AG20443 (cell line): ENCODE measurements at places on chromosomes 3 and 15.
A peak's percentile ranks its signal among the peaks of the same experiment; 100 is the strongest.

DNA sequence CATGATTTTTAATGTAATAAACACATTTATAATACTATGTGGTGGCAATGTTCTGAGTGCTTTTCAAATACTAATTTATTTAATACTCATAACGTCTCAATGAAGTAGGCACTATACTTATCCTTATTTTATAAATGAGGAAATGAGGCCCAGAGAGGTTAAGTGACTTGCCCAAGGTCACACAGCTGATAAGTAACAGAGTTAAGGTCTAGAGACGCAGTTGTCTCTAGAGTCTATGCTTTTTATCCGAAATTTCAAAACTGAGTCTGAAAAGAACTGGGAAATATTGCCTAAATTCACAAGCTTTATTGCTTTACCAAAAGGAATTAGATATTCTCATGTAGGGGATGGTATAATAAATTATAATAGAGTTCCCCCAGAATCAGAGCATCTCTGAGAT, 31.4 kb upstream of the MAGEF1 start:
- DNase-seq, result no peak

- no peak for DNase-seq
These were observed 20.3 kb downstream of the UBP1 start for GRCh38 chr3:33419948-33420347.

DNA sequence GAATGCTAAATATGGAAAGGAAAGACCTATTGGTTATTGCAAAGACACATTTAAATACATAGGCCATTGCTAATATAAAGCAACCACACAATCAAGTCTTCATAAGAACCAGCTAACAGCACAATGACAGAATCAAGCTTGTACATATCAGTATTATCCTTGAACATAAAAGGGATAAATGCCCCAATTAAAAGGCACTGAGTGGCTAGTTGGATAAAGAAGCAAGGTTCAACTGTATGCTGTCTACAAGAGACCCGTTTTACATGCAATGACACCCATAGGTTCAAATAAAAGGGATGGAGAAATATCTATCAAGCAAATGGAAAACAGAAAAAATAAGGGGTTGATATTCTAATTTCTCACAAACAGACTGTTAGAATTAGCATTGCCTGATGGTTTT, 706.1 kb downstream of the EPHA3 start:
- DNase-seq, result no peak

DNA sequence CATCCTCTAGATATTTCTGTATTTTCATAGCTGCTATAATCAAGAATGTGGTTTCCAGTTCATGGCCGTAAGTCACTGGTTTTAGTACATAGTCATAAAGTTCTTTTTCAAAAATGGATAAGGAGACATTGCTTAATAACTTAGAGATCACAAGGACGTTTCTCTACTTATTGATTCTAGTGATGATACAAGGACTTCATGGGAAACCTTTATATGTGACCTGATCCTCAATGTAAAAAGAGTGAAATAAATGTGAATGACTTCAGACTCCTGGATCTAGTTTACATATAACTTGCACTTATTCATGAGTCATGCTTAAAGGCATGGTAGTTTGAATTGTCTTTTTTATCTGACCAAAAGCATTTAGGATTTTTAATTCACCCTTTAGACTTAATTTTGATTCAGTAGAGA, 35.2 kb downstream of the TSC22D2 start:
- DNase-seq, result no peak

- no peak for DNase-seq
These were observed 173.1 kb downstream of the MFSD1 start for GRCh38 chr3:158974904-158975303.

DNA sequence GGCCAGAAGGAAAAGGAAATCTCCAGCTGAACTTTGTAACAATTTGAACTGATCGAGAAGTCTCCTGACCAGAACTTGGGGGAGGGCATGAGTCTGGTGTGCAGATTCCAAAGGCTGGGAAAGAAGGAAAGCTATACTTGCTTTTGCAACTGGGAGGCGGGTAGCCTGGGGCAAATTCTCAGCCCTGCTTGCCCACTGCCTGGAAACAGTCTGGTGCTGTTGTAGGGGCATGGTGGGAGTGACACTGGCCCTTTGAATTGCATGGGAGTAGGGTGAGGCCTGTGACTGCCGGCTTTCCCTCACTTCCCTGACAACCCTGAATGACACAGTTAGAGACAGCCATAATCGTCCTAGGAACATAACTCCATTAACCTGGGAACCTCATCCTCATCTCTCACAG, 114.0 kb upstream of the POU1F1 start:
- no peak for DNase-seq

- DNase-seq, result no peak
These were observed 819.0 kb upstream of the GRM7 start for GRCh38 chr3:6041894-6042293.

GRCh38 chr3:9222956-9223639, 26.3 kb downstream of the SRGAP3 start:
- no peak for DNase-seq

DNA sequence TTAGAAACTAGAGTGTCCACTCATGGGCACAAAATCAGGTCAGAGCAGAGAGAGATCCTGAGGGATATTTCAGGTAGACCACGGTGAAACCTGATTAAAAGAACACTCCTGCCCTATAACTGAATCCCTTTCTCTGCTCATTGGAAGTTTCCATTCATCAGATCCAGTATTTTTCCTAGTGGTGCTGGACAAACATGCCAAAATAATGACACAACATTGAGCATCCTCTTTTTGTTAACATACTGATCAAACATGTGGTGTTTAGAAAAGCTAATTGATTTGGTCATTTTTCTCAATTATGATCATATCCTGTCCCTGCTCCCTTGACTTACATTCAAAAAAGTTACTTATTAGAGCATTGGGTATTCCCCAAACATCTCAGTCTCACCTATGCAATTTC, 27.2 kb downstream of the PTX3 start:
- no peak for DNase-seq

DNA sequence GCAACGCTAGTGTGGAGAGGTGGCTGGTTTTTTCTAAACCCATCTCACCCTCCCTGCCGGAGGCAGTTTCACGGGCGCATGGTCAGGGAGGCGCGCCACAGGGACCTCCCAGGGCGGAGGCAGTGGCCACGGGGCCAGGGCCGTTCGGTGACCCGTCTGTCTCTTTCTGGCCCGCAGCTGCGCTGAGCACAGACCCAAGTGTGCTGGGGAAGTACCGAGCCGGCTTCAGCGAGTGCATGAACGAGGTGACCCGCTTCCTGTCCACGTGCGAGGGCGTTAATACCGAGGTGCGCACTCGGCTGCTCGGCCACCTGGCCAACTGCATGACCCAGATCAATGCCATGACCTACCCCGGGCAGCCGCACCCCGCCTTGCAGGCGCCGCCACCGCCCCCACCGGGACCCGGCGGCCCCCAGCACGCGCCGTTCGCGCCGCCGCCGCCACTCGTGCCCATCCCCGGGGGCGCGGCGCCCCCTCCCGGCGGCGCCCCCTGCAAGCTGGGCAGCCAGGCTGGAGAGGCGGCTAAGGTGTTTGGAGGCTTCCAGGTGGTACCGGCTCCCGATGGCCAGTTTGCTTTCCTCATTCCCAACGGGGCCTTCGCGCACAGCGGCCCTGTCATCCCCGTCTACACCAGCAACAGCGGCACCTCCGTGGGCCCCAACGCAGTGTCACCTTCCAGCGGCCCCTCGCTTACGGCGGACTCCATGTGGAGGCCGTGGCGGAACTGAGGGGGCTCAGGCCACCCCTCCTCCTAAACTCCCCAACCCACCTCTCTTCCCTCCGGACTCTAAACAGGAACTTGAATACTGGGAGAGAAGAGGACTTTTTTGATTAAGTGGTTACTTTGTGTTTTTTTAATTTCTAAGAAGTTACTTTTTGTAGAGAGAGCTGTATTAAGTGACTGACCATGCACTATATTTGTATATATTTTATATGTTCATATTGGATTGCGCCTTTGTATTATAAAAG, 1.8 kb downstream of the HES1 start:
- peak; percentile 46 for DNase-seq

DNA sequence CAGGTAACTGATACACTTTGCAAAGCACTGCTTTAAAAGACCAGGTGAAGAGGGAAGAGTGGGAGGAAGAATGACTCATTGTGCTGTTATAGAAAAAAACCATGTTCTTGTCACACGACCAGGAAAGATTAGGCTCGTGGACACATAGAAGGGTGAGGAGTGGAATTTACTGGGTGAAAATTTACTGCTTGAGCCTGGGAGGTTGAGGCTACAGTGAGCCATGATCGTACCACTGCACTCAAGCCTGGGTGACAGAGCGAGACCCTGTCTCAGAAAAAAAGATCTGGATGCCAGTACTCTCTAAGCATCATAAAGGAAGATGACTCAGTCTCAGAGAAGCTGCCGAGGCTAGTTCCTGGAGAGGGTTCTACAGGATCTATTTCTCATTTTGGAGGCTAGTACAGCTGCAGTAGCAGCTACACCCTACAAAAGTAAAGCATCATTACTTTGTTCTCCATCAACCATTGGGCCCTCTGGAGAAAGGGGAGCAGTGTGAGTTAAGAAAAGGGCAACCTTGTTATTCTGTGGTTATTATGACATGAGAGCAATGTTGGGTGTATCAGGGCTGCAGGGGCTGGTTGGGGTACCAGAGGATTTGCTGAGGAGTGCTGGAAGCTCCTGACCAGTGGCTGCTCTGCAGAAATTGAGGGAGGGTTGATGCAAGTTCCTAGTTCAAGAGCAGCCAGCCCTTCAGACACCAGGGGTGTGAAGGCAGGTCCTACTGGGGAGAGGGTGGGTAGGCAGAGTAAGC, 75.4 kb downstream of the CMTM8 start:
- DNase-seq, result no peak

GRCh38 chr3:118635711-118636110, 398.9 kb downstream of the IGSF11 start:
- no peak for DNase-seq

DNA sequence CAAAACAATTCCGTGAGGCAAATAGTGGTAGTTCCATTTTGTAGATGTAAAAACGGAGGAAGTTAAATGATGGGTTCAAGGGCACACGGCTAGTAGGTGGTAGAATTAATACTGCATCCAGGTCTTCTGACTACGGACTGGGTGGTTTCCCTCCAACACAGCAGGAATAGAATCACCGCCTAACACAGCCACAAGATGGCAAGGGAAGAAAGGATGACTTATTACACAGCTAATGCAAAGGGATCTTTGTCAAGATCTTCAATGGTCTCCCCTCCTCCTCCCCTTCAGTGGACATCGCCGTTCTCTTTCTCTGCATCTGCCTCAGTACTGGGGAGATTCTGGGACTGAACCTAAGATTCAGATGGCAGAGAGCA, 524 bp upstream of the TOPBP1 start:
- peak; percentile 30 for DNase-seq

DNA sequence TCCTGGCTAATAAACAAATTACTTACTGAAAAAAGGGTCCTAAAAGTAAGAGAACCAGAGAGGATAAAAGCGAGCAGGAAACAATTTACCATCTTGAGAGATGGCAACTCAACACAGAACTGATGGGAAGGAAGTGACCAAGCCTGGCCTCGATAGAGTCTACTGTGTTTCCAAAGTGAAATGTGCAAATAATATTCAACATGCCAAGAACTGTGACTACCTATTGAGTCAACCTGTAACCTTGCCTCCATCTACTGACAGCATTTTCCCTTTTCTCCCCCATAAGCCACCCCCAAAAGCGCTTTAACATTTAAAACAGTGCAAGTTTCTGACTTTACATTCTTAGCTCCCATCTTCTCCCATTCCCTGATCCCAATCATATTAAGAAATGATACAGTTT, 75.4 kb upstream of the PSMD6 start:
- DNase-seq, result no peak

- no peak for DNase-seq
These were observed 199.6 kb upstream of the LYSMD4 start for GRCh38 chr15:99932676-99933402.

- DNase-seq, result no peak
These were observed 59.0 kb upstream of the NECTIN3 start for GRCh38 chr3:111012388-111013248.
